ENCODE measurements at places on chromosomes 5 and 9. TPM values are rescaled to one million over a fixed set of nuclear protein-coding genes. Genes with fewer than 3 reads are reported as not detected.

PCDHGB3 gene
- 0.59 TPM for total RNA-seq

C9orf72 gene
- 12.2 TPM for total RNA-seq

CCDC152 gene
- total RNA-seq, result 5.5 TPM

SPINK6 gene
- not detected for total RNA-seq

IL4 gene
- total RNA-seq, result 1.1 TPM

CER1 gene
- total RNA-seq, result not detected

Measured in naive thymus-derived CD4-positive, alpha-beta T cell (primary cell).